ENCODE measurements at places on chromosomes 12 and 14.
A peak's percentile ranks its signal among the peaks of the same experiment; 100 is the strongest.

DNA sequence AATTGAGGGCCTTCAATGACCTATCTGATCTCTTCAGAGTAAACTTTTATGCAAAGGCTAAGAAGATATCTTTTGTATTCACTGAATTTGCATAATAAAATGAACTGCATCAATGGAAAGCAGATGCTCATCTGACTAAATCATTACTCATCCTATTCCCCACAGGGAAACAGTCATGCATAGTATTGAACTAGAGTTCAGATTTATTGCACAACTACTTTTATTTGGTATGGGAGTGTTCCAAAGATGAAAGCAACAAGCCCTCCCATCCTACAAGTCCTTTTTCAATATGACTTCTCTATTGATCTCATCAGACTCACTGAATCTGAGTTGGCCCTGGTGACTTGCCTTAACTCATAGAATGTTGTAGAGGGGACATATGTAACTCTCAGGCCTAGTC lies 159.8 kb downstream of the KITLG start:
- DNase-seq: no peak

- DNase-seq: no peak
Measured at GRCh38 chr14:48973151-48973550, 613.0 kb downstream of the RPS29 start.

- no peak for DNase-seq
Measured at GRCh38 chr14:66959437-66960050, 229.7 kb upstream of the GARIN2 start.

GRCh38 chr12:50740307-50740706 lies 23.6 kb upstream of the ATF1 start:
- no peak for DNase-seq

DNA sequence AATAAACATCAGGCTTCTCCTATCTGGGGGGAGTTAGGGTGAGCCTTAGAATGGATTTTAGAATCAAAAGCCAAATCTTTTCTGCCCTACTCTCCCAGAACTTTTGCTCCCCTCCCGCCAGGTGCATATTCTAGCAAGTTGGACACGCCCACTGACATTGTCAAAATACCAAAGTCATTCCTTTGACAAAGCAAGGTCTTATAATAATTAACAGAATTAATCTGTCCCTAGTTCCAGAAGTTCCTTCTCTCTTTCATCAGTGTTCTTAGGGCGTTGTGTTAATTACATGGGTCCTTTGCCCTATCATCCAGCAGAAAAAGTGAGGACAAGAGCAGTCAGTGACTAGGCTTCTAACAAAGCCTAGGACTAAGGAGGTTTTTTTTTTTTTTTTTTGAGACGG lies 2.4 kb downstream of the PRR13 start:
- DNase-seq: no peak

DNA sequence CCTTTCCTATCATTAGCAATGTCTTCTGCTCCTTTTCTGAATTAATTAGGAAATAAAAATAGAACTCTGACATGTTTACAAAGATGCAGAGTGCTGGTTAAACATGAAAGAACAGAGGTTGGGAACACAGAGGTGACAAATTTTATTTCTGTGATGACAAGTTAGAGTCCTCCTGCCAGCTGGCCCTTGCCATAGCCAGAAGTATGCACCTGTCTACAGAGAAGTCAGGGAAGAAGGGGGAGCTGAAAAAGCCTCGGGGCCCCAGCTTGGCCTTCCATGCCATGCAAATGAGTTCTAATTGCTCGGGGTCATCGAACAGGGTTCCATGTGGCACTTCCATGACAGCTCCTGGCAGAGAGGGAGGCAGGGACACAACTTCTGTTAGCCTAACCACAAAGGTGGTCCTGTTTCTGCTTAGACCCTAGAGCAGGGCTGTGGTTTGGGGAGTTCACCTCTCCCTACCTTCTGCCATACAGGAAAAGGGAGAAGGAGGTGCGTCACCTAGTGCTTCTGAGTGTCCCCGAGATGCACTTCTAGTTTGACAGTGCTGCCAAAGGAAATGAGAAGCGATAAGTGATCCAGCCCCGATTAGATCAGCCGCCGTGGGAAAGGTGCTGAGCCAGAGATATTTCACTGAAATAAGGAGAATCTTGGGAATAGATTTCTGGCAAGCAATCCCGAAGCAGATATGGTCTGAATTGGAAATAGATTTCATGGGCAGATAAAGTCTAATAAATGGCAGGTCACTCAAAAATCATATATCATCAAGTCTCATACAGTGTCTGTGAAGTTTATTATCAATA lies 155.8 kb upstream of the FOXN3 start:
- DNase-seq: peak; percentile 25

DNA sequence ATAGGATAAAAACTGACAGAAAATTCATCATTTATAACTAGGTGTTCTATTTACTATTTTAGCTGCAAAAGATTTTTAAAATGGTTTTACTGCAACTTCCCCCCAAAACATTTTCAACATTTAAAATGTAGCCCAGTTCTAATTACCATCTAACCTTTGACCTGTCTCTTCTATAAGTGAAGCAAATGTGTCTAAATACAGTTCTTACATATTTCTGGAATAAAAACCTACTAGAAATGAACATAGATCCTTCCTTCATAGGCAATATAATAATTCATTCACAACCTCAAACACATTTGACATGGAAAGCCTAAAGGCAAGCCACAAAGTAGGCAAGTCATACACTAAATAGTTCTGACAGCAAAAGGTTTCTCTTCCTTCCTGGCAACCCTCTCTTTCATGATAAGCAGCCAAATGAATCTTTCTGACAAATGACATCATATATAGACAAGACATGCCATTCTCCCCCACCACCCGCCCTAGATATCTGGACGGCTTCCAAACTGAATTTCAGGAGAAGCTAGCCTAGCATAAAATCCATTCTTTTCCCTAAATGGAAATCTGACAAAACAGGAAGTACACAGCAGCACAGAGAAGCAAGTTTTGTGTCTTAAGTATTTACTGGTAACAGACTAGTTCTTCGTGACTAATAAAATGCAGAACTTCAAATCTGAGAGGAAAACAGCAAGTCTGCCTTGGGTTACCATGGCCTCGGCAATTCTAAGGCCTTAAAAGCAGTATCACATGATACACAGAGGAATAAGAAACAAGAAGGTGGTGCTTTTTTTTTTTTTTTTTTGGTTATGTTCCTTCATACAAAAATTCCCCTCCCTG lies 17.2 kb upstream of the ARID4A start:
- peak; percentile 33 for DNase-seq

- DNase-seq: peak; percentile 50
Measured at GRCh38 chr14:92122351-92122677, 545 bp downstream of the CPSF2 start.

DNA sequence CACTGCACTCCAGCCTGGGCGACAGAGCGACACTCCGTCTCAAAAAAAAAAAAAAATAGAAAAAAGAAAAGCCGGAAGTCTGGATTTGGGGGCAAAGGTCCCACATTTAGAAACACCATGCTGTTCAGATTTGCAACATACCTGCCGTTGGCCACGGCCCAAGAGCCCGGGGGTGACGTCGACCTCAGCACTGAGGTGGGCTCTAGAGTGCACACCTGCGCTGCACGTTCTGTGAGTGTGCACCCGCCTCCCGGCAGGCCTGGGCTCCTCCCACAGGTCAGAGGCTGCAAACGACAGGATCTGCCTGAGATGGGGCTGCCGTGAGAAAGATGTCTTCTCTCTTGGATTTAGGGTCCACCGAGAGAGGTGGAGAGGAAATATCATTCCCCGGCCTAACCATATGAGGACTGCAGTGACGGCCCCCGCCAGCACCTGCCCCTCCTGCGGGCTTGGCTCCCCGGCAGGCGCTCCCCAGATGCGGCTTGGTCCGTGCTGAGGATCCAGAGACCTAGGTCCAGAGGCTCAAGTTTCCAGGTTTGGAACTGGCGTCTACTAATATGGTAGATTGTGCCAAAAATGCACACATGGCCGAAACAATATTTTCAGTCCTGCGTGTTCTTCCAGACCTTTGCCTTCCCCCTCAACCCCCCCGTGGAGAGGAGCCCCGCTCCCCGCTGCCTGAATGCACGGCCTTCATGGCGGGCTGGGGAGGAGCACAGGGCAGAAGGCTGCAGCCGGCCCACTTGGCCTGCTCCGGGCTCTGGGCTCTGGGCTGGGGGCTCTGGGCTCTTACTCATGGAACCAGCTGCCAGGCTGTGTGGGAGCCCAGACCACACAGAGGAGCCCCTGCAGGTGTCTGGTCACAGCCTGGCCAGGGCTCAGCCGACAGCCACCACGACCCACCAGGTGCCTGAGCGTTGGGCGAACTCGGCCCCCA lies 58.8 kb upstream of the FBRSL1 start:
- no peak for DNase-seq

DNA sequence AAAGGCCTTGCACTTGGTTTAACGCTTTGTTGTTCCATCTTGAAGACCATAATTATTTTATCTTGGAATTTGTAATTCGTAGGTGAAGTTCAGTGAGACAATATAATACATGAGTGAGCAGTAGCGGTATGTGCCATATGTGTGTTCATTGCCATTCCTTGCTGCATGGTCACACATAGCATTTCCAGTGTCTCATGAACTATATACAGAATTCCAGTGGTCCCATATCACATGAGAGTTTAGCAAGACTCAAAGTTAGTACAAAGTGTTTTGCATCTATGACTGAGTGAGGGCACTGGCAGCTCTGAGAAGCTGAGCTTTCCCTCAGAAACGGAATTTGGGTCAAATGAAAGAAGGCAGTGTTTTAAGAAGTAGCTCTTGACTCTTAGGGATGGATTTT lies 359.8 kb downstream of the FOXG1 start:
- DNase-seq: no peak

- DNase-seq: no peak
Measured at GRCh38 chr12:97211416-97211930, 251.1 kb upstream of the RMST start.

DNA sequence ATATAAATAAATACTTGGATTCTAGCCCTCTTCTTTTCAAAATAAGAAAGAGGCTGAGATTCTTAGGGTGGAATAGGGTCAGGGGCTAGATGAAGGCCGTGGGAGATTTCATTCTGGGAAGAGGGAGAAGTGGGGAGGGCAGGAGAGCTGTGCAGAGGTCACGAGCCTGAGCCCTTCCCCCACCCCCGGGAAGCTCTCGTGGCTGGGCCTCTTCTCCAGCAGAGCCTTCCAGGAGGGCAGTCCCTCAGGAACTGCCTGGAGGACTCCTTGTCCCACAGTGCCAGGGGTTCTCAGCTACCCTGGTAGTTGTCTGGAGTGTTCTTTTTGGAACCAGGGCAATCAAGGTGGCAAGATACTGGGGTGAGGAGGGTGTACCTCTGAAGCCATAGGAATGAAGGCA lies 94.0 kb downstream of the ESR2 start:
- no peak for DNase-seq

DNA sequence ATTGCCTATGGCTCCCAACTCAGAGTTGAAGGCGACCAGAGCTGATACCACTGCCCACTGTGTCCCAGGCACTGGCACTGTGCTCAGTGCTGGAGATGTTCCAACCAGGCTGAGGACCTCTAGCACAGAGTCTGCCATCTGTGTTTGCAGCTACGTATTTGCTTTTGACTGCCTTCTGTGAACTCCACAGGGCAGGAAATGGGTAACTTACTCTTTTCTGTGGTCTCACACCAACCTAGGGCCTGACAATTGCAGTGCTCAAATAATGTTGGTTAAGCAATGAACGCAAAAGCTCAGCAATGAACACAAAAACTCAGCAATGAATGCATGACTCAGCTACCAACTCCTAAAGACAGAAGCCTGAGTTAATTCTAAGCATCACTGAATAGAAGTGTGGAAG lies 202.8 kb downstream of the NUAK1 start:
- DNase-seq: peak; percentile 68

DNA sequence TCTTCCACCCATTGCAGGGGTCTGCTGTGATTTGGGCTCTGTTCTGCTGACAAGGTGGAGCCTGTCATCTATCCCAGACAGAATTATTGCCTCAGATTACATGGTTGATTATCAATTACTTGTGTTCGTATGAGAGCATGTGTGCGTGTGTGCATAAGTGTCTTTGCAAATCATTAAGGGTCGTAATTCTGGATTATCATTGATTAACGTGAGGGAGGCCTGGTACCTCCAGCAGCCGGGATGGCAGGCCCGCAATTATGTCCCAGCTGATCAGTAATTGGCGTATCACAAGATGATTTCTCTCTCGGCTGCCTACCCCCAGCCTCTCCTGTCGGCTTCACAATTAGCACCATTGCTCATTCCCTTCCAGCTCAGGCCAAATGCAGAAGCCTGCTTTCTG lies 29.6 kb upstream of the IRF2BPL start:
- no peak for DNase-seq

DNA sequence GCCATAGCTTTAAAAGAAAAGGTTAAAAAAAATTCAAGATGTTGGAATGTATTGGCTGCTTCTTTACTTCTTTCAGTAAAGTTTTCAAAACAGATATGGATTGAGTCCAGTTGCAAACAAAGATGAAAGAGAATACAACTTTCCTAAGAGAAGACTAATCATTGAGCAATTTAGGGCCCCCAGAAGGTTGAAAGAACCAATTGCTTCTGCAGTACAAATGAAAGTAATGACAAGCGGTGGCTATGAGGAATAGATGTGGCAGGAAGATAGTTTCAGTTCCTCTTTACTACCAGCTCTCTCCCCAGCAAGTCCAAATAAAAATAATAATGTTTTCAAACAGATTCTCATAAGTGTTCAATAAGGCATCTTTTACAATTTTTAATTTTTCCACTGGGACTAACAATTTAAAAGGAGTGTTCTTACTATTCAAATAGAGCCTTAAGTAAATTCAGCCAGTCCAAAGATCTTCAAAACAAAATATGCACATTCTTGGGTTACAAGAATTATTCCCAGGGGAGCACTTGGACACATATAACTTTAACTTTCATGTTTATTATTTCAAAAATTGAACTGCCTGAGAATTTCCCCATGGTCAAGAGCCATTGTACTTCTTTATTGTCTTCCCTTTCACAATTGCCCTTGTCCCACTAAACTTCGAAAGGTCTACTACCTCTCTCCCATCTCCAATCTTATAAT lies 62.3 kb upstream of the PPP1R12A start:
- no peak for DNase-seq

DNA sequence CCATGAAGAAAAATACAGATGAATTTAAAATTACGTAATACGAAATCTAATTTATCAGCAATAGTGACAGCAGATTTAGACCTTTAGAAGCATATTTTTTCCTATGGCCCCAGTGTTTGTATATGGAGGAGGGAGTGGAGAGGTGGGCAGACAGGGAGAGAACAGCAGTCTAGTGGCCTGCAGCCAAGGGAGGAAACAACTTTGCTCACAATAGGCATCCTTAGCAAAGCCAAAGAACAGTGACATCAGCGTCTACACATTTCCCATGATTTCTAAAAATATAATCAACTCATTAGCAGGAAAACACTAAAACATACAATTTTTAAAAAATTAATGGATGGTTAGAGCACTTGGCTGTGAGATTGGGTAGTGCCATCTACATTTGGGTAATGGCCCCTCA lies 622.6 kb upstream of the ATP2B1 start:
- peak; percentile 54 for DNase-seq

- peak; percentile 6 for DNase-seq
Measured at GRCh38 chr12:105331805-105332251, 1.3 kb downstream of the C12orf75 start.
